ENCODE measurements at places on chromosomes 3 and 15. TPM values are rescaled to one million over a fixed set of nuclear protein-coding genes. Genes with fewer than 3 reads are reported as not detected.

TMEM212 gene
- not detected for total RNA-seq

DOCK3 gene
- total RNA-seq, result 0.29 TPM

BCL6 gene
- 2.8 TPM for total RNA-seq

ILDR1 gene
- not detected for total RNA-seq

TRH gene
- not detected for total RNA-seq

TMEM44 gene
- 12.2 TPM for total RNA-seq

TEX9 gene
- total RNA-seq, result 0.16 TPM

LRRK1 gene
- total RNA-seq, result 3.7 TPM

OR5H6 gene
- total RNA-seq, result not detected

DNA sequence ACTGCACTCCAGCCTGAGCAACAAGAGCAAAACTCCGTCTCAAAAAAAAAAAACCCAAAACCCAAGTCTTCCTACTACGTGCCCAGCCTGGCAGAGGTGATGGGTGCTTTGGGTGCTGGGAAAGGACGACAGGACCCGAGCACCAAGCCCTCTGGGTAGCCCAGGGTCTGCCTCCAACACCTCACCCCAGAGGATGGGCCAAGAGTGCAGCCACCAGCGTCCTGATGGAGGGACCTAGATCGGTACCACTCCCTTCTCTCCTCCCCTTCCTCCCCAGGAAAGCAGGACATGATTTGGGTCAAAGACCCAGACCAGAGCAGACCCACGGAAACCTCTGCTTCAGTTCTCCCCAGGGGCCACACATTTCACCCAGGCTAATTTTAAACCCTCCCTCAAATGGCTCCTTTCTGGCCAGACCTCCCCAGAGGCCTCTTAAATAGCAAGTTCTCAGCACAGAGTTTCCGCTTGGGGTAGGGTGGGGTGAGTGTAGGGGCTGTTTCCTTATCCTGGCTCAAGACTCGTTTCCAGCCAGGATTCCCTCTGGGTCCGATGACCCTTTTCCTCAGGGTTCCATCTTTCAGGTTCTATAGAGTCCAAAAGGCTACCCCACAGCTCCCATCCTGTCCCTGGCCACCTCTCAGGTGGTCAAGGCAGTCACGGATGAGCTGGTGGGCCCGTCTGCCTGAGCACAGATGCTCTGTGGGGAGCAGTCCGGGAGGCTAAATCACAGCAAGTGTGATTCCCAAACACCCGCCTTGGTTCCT lies 20.5 kb downstream of the RBPMS2 start:
- no peak for DNase-seq

- no peak for DNase-seq
Observed at GRCh38 chr15:22810853-22811338, 24.5 kb downstream of the NIPA1 start.

GRCh38 chr3:107543666-107544065 lies 20.9 kb downstream of the BBX start:
- no peak for DNase-seq

DNA sequence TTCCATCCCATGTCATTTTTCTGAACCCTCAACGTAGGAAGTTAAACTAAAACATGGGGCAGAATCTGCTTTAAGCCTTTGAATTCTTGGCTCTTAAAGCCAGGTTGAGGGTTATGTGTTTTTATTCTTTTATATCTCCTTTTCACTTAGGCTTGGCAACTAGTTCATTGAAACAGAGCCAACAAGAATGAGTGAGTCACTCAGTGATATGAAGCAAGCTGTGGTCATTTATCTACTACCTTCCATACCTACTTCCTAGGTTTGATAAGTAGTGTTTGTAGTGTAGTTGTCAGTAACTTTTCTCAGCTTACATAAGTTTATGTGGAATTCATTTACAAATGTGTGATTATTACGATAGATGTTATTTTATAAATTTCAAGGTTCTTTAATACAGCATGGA lies 67.4 kb downstream of the SNRPN start:
- DNase-seq, result no peak

- DNase-seq, result no peak
Observed at GRCh38 chr3:101279162-101279561, 41.2 kb downstream of the IMPG2 start.

DNA sequence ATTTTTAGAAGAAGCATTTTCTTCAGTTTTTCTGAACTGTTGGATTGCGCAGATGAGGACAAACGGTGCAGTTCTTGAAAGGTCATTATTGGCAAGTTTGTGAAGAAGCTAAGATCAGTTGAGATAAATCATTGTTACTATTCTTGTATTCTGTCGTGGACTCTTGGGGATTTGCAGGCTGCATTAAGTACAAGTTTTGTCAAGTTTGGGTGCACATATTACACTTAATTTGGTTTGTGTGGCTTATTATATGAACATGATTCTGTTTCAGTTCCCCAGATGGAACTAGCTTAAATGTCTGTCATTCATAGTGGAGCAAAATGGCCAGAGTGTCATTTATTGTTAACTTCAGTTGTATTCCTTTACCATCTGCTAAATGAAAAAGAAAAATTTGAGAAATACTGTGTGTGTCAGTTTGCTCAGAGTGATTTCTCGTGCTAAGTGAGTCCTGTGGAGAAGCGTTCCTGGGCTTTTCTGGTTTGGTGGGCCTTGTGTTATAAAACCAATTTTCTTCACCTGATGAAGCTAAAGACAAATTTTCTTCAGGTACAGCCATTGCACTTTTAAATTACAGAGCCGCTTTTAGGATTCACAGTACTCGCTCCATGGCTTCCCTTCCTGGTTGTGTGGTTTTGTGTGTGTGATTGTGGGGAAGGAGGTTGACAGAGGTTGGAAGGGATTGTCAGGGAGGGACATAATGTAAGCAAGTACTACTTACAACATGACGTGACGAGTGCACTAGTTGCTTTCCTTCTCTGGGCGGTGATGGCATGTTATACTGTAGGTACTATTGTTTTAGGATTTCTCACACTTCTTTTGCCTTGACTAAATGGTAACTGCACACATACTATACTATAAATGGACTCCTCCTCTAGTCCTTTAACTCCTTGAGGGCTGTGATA lies 1.7 kb downstream of the AKAP13 start:
- DNase-seq, result peak; percentile 64

- DNase-seq, result no peak
Observed at GRCh38 chr3:19226479-19226878, 78.2 kb downstream of the KCNH8 start.

GRCh38 chr3:183782576-183783276 lies 42.7 kb downstream of the MAP6D1 start:
- DNase-seq, result no peak

DNA sequence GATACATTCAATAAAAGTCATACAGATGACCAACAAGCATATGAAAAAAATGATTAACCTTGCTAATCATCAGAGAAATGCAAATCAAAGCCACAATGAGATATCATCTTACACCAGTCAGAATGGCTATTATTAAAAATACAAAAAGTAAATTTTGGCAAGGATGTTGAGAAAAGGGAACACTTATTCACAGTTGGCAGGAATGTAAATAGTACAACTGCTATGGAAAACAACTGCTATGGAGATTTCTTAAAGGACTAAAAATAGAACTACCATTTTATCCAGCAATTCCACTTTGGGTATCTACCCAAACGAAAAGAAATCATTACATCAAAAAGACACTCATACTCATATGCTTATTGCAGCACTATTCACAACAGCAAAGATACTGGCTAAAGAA lies 1121.8 kb downstream of the TBL1XR1 start:
- DNase-seq, result no peak

DNA sequence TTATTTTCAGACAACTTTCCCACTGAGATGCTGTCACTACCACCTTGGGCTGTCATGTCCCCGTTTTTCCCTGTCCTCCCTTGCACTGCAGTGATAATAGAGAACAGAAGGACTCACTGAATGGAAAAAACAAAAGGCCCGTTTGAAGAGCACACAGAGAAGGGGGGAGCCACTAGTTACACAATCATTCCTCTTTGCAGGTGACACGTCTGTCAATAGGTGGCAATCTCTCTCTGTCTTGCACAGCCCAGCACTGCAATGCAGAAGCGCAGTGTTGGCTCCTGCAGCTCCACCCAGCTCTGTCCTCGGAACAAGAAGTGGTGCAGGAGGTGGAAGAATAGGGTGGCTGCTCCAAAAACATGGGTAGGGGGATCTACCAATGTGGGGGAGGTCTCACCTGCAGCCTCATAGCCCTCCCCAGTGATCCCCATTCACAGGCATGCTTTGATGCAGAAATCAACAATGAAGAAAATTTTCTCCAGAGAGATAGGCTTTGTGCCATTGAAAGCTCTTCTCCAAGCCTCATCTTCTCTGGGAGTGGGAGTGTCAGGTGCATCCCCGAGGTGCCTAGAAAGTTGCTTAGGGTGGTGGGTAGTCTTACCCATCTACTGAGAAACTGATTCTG lies 31.8 kb downstream of the FSTL1 start:
- DNase-seq, result no peak

DNA sequence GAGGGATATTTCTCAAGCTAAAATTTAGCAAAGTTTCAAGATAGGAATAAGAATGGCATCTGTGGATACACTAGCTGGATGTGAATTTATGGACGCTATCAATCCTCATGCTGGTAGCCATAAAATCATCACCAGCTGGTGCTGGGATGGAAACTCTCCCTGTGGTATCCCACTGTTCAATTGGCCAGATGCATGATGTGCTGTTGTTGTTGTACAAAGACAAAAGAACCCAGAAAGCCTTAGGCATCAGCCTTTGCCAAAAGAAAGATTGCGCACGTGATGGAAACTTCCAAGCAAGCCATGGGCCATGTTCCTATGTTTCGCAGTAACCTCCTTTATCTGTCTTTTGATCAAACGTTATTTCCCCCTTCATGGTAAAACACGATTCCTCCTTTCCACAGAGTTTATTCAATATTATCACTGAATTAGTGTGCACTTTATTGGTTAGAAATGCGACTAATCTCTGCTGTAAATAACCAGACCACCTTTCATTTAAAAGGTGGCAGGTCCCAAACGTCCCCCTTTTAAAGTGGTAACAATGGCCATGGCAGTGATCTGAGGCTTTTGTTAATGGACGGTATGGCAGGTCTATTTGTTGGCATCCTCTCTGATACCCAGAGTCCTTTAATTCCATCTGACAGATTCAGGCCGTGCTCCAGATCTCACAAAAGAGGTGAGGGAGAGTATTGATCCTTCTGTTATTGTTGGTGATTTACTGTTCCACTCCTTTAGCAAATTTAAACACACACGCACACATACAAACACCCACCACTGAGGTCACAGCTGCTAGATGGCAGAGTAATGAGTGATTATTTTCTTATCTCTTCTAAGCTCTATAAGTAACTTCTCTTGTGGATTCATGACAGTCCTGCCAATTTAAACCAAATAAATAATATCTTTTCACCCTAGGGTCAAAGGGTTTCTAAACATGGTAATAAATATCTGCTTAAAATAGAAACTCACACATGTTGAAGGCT lies 291.2 kb upstream of the KCNMB2 start:
- DNase-seq, result no peak

DNA sequence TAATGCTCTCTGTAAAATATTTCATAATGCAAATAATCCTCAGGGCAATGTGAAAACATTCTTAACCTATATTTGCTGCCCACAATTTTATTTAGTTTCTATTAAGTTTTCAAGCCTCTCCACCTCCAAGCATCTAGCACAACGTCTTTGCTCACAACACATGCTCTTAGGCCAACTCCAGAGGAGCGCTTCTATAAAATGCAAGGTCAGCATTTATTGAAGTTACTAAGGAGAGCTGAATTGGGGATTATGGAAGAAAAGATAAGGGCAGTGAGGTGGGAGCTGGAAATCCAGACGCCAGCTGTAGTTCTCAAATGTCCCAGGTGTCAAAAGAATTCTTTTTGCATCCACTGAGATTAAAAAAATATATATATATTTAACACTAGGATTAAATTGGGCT lies 996 bp downstream of the RABL3 start:
- DNase-seq, result no peak

DNA sequence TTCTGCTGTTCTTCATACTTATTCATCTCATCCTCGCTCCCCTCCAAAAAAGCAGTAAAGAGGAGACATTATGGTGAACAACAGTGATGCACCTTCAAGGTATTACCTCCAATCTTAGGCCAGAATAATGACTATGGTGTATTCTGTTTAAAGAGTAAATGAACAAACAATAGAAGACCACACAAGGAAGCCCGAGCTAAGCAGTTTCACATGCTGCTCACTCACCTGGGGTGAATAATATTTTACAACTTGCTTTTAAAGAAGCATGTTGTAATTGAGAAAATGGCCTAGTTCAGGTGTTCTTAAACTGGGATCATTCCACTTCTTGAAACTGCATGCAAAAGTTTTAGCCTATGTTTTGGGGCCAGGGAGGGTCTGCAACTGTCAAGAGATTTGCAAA lies 581.2 kb downstream of the FOXP1 start:
- no peak for DNase-seq

GRCh38 chr3:17515445-17516234 lies 226.8 kb downstream of the TBC1D5 start:
- no peak for DNase-seq

DNA sequence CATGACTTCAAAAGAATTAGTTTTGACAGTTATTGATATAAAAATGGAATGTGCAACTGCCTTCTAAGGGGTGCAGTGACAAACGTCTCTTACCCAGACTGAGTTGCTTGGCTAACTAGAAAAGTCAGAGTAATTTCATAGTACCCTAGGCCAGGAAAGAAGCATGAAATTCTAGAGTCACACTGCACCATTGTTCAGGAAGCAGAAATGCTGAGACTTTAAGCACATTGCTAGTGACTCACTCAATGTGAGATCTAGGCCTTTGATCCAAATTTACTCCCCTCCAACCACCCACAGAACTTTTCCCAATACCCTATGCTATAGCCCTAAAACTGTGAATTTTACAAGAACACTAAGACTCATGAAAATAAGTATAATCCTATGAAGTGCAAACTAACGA lies 110.8 kb downstream of the DUT start:
- no peak for DNase-seq

DNA sequence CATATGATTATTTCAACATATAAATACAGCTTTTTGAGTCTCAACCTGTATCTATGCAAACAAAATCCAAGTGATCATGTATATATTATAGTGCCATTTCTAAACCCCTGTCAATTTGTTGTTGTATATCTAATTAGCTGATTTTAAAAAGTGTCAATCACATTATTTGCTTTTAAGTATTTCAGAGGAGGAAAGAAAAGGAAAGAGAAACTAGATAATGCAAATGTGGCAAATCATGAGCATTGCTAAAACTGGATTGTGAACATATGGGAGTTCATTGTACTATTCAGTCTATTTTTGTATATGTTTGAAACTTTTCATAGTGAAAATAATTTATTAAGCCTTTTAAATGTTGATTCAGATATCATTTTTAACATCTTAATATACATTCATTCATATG lies 190.7 kb downstream of the ZIC4 start:
- no peak for DNase-seq

GRCh38 chr3:47984075-47984728 lies 32.0 kb downstream of the MAP4 start:
- DNase-seq, result peak; percentile 50

DNA sequence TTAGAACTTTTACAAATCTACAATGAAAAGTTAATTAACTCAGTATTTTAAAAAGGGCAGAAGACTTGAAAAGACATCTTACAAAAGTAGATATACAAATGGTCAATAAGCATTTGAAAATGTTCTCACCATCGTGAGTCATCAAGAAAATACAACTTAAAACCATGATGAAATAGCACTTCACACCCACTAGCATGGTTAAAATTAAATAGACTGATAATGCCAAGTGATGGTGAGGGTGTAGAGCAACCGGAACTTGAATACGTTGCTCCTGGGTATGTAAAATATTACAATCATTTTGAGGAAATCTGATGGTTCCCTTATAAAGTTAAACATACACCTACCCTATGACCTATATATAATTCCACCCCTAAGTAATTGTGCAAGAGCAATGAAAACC lies 319.8 kb upstream of the UMPS start:
- no peak for DNase-seq

- DNase-seq, result no peak
Observed at GRCh38 chr3:152742368-152743347, 92.3 kb upstream of the P2RY1 start.

- no peak for DNase-seq
Observed at GRCh38 chr3:98690876-98691275, 72.3 kb upstream of the ST3GAL6 start.

Data from SJSA1 (cell line).